ENCODE measurements at places on chromosomes 2 and 18.

- DNase-seq: no peak
Observed at GRCh38 chr2:63378589-63378988, 209.7 kb downstream of the WDPCP start.

DNA sequence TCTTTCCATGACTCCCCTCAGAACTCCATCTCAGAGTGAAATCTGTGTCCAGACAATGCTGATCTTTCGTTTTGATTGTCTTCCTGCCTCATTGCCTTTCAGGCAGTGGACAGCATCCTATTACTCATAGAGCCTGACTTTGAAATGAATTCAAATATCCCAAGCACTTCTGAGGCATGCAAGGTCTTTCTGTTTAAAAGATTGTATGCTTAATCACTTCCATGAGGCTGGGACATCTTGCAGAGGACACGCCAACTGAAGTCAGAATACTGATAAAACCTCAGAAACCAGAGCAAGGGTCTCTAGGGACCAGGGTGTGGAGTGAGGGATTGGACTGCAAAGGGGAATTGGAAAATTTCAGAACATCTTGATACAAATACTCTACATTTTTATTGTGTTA, 836.5 kb upstream of the ID2 start:
- no peak for DNase-seq

GRCh38 chr2:104857262-104858005, 3.5 kb downstream of the POU3F3 start:
- no peak for DNase-seq

- no peak for DNase-seq
Observed at GRCh38 chr2:112268547-112268946, 6.8 kb upstream of the ZC3H6 start.

GRCh38 chr2:145961846-145962245, 1441.9 kb upstream of the ZEB2 start:
- no peak for DNase-seq

DNA sequence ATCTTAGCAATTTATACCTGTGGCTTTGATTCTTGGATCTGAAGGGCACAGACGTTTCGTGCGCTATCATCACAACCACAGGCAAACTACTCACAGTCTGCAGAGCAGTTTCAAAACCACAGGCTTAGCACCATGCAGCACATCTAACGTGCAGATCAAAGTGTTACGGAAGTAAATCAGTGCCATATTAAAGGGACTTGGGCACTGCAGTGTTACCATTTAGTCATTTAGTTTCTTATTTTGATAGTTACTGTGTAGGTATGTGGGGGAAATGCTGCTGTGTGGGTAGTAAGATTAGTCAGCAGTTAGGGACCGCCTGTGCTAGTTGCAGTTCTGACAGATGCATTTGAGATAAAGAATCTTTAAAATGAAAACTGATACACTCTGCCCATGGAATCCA, 384.0 kb downstream of the NBAS start:
- peak; percentile 82 for DNase-seq

DNA sequence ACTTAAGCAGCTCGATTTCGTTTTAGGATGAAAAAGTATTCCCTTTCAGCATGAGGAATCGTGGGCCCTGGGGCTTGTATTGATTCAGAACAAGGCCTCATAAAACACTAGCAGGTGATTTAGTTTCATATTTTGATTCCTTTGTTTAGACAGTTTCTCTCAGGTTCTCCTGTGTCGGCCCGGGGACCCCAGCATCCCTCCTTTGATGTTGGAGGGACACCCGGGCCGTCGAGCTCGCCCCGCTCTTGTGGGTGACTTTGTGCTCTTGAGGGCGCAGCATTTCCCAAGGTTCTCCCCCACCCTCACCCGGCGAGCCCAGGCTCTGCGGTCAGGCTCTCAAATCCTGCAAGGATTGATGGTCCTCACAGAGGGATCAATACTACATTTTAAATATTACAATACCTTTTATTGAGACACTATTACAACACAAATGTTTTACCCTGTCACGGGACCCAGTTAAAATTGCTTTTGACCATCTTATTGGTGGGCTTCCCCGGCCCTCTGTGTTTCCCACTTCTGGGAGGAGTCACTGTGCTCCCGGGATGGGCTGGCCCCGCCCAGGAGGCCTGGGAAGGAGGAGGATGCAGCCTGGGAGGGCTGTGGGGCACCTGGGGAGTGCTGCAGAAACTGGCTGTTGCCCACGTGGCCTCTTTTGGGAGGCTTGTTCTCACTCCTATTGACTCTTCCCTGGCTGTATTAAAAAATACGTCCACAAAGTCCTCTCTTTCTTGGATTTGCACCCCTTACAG, 222.6 kb downstream of the INSIG2 start:
- DNase-seq: no peak

DNA sequence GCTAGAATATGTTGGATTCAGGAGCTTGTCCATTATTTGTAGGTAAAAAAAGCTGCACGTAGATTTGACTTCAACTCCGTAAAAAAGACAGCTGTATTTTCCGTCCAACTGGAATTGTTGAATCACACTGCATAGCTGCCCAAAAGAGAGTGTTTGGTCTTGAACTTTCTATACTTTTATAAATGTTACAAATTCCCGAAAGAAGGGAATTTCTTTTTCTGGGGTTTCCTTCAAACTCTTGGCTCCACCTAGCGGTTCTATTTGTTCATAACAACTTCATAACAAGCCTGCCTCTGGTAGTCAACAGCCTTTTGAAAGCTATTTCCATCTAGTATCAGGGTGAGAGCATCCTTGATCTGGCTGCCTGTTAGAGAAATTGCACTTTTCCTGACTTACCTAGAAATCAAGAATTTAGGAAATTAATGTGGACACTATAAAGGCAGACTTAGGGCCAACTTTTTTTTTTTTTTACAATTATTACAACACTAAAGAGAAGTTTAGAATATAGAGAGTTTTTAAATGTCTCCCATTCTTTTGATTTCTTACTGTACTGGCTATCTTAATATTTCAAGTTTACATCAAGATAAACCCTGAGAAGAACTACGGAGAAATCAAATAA, 48.1 kb downstream of the TMEM185B start:
- DNase-seq: peak; percentile 40

DNA sequence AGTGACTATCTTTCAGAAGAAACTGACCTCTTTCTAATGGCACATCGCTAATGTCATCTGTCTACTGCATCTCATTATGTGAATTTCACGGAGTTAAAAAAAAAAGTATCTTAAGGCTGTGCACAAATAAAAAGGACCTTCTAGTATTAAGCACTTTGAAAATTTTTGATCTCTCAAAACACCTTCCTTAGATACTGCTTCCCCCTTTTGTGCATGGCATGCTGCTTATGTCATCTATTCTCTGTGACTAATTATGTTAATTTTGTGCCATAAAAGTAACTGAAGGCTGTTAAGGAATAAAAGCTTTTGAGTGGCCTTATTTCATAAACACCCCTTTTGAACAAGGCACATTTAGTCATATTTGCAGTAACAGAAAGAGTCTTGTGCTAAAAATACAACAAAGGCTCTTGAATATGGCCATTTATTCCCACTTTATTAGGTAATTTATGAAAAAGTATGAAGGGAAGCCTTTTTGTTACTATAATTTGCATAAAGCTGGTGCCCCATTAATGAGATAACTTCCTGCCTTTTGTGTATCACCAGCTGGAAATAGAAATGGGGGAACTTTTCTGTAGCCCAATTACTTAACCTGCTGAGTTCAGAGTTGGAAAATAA, 1412.0 kb upstream of the ZEB2 start:
- DNase-seq: no peak

DNA sequence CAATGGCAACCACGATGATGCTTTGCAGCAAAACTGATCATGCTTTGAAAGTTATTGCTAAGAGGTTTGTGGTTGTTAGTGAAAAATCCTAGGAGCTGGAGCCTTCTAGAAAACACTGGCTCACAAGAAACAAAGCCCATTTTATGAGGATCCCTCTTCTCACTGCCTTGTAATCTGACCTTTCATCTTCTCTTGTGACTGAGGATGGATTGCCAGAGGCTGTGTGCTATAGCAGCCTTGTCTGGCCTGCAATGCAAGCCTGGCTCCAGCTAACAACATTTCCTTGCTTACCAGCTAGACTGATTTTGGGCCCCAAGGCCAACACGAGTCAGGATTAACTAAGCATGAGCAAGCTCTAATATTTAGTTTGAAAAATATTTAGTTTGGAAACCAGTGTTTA, 13.1 kb downstream of the PIEZO2 start:
- DNase-seq: no peak

GRCh38 chr2:136182315-136182714, 64.4 kb upstream of the CXCR4 start:
- no peak for DNase-seq

GRCh38 chr18:37537868-37538525, 27.6 kb downstream of the CELF4 start:
- peak; percentile 35 for DNase-seq

DNA sequence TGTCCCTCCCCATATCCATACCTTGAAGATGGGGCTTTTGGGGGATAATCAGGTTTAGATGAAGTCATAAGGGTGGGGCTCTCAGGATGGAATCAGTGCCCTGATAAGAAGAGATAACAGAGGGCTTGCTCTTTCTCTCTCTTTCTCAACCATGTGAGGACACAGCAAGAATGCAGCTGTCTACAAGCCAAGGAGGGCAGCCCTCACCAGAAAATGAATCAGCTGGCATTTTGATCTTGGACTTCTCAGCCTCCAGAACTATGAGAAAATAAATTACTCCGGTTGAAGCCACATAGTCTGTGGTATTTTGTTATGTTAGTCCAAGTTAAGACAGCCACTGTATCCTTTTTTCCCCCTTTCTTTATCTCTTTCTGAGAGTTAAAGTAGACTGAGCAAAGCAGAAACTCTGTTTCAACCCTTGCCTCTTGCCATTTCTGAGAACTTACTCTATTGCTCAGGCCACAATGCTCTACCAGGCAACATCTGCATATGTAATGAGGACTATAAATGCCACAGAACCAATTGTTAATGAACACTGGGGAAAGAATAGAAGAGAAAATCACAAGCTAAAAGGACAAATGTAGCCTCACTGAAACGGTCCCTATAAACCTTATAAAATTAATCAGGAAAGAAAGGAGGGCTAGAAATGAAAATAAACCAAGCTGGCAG, 56.9 kb downstream of the SRBD1 start:
- DNase-seq: no peak

DNA sequence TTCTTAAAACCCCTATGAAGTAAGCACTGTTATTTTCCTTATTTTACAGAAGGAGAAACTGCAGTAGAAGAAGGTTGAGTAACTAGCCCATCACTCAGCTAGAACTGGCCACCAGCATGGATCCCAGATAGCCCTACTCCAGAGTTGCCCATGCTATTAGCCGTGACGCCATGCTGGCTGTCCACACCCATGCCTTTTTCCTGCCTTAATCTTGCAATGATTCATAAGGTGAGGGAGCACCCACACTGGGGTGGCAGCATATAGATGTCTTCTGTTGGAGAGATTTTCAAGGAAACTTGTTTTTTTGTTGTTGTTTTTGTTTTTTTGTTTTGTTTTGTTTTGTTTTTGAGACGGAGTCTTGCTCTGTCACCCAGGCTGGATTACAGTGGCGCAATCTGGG, 204.1 kb upstream of the HAAO start:
- DNase-seq: no peak

DNA sequence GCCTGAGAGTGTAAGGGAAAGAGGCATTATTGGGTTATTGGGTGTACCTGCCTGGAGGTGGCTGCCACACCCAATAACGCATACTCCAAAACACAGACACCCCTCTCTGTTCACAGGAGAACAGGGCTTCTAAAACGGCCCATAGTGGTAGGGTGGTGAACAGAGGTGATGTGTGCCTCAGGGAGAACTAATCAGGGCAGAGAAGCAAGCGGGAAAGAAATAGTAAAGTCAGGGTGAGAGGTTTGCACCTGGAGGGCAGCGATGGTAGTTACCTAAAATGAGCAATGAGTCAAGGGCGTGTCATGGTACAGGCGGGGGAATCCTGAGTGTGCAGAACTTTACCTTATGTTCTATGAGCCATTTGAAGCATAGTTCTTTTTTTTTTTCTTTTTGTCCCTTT, 21.6 kb upstream of the VPS4B start:
- no peak for DNase-seq

GRCh38 chr2:238025741-238026360, 35.0 kb upstream of the SCLY start:
- DNase-seq: no peak

DNA sequence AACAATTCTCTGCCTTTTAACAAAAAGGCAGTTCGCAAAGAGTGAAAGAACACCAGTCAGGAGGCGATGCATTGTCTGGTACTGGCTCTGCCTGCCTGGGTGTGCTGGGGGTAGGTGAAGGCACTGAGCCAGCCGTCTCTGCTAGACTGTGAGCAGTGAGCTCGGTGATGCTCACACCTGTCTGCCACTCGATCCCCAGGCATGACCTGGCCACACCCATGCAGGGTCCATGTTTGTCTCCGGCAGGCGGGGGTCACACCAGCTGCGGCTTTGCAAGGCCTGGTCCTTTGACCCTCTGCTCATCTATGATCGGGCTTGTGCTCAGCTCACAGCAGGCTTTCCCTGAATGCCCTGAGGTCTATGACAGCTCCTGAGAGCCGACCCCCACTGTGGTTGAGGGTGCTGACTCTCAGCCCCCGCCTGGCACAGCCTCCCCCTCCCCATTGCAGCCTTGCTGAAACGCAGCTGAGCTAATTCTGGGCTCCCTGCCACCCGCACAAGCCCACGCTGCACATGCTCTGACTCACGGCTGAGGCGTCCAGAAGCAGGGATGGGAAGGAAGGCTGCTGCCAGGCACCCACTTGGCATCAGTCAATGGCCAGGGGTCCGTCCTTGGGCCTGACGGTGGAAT, 23.7 kb downstream of the CRACDL start:
- DNase-seq: no peak

DNA sequence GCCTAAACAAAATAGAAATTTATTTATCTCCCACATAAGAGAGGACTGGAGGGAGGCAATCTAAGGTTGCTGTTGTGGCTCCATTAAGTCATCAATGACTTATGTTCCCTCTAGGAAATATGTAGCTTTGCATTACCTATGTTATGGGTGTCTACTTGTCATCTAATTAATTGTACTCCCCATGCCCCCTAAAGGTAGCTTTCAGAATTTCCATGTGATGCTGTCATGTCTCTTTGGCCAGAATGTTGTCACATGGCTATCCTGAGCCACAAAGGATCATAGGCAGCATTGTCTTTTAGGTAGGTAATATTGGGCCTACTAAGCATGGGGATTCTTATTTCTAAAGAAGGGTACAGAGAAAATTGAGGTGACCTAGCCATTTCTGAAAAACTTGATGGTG, 935.6 kb upstream of the FANCL start:
- no peak for DNase-seq

GRCh38 chr2:240998706-240998994, 232 bp downstream of the SNED1 start:
- DNase-seq: no peak

GRCh38 chr18:57806201-57806977, 3.3 kb upstream of the ATP8B1 start:
- DNase-seq: no peak

All from stimulated activated CD4-positive, alpha-beta T cell treated with anti-CD3 and anti-CD28 coated beads, Interleukin-4, amount 100 ng/mL, for 24 hours (primary cell).